ENCODE measurements at places on chromosomes 16 and 17.

DNA sequence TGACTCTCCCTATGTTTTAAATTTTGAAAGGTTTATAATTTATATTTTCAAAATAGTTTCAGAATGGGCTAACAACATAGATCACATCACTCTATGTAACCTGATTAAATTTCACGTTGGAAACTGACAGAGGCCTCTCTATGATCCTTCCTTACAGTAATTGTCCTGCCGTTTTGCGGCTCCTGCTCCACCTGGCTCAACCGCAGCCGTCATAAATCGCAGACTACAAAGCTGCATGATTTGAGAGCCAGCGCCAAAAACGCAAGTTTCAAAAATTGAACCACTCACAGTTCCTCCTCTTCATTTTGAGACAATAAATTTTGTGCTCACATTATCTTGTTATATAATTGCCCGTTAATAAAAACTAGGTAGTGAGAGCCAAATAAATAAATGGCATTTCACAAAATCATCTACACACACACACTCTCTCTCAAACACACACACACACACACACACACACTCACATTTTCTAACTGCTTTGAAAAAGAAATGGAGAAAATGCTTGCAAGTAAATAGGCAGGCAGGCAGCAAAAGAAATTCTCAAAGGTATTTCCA is 263.1 kb upstream of the PSMD7 start:
- no peak for DNase-seq

DNA sequence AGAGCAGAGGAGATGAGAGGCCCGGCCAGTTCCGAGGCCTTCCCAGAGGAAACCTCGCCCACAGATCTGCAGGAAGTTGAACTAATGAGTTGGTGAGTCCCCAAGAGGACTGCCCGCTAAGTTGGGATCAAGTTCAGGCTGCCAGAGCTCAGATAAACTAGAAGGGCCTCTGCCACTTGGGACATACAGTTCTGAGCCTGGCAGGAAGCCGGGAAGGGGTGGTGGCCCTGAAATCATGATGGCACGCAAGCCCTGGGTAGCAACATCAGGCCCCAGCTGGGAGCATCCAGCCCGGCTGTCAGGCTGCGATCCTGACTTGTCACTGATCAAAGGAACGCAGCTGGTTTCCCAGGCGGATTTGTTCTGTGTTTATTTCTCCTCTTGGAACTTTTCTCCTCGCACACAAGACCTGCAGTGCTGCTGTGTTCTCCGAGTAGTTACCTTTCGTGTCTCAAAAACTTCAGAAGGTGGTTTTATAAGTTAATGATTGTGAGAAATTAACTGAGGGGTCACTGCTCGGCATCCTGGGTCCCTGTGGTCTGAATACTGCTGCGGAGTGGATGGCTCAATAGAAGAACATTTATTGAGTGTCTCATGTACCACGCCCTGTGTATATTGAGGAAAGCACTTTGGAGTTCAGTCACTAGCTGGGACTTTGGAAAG is 8.0 kb upstream of the WFDC1 start:
- no peak for DNase-seq

DNA sequence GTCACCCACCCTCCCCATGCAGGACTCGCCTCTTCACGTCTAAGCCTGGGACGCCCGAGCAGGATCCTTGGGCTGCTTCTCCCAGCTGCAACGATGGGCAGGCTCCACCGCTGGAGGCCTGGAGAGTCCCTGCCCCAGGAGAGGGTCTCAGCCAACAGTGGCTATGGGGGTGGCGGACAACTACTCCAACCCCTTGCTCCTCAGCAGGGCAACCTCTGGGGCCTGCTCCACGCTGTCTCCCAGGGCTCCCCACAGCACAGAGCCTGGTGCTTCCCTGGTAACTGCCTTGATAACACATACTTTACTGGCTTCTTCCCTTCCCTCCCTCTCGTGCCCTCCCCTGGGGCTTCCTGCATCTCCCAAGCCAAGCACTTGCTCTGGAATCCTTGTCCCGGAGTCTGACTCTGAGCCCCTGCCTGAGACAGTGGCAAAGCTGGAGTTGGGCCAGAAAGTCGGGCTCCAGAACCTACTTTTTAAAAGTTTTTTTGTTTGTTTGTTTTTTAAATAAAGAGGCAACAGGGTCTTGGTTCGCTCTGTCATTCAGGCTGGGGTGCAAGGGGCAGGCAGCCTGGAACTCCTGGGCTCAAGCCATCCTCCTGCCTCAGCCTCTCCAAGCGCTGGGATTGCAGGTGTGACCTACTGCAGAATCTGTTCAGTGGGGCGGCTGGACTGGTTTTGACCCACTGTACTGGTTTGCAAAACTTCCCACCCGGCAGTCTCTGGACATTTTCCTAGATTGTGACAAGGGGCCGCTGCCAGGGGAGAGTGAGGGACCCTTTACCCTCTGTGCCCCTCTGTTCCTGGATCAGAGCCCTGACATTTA is 99.4 kb downstream of the TNFRSF13B start:
- no peak for DNase-seq

DNA sequence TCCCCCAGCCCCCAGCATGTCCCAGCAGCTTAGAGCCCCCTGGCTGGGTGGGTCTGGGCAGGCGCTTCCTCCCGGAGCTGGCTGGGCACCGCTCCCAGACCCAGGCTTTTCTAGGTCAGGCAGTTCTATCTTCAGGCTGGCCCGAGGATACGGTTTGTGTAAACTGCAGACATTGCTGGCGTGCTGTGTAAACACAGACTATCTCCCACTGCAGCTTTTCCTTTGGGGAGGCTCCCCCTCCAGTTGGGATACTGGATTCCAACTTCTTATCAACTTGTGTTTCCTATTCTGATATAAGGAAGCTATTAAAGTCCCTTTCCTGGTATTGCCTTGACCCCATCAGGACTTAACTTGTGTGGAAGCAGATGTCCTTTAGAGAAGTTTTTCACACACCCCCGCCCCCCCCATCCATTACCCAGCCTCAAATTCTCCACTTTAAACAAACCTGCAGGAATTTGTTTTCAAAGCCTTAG is 18.3 kb upstream of the GNA13 start:
- DNase-seq: peak; percentile 77

- DNase-seq: no peak
These were observed 25.3 kb upstream of the SEC14L1 start for GRCh38 chr17:77115510-77115909.

- DNase-seq: peak; percentile 71
These were observed 192.8 kb downstream of the MAP2K6 start for GRCh38 chr17:69607162-69607834.

DNA sequence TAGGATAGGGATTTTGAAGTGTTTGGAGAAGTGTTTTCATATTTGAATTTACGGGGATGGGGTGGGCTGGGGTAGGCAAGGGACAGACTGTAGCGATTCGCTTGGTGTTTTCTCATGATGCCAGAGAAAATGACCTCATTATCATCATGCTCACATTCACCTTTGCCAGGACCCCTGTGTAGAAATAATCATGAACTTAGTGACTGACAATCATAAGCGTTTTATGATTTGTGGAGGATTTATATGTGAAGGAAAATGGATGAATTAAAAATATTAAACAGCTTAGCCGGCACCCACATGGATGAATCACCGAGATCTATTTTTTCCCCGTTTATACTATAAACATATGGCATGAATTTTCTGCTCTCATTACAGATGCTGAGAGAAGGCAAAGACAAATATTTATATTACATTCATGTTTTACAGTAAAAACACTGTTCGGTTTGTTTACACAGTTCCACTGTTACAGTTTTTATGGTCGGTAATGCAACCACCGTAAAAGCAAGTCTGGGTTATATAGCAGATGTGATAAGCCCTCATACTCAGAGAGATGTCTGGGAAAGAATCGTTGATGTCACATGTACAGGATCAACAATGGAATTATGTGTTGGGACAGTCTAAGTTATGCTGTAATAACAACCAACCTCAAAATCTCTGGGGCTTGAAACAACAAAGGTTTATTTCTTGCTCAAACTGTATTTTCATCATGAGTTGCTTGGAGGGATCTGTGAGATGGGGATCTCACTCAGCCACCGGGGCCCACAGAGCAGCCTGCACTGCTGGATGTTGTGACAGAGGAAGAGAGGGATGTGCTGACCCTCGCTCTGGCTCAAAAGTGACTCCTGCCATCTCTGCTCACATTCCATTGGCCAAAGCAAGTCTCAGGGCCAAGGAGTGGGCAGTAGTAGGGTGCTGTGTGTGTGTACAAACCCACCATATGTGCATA is 85.1 kb downstream of the WWOX start:
- no peak for DNase-seq

- DNase-seq: no peak
These were observed 11.6 kb downstream of the COTL1 start for GRCh38 chr16:84606081-84606875.

- no peak for DNase-seq
These were observed 1376.4 kb downstream of the CDH11 start for GRCh38 chr16:63745456-63745855.

DNA sequence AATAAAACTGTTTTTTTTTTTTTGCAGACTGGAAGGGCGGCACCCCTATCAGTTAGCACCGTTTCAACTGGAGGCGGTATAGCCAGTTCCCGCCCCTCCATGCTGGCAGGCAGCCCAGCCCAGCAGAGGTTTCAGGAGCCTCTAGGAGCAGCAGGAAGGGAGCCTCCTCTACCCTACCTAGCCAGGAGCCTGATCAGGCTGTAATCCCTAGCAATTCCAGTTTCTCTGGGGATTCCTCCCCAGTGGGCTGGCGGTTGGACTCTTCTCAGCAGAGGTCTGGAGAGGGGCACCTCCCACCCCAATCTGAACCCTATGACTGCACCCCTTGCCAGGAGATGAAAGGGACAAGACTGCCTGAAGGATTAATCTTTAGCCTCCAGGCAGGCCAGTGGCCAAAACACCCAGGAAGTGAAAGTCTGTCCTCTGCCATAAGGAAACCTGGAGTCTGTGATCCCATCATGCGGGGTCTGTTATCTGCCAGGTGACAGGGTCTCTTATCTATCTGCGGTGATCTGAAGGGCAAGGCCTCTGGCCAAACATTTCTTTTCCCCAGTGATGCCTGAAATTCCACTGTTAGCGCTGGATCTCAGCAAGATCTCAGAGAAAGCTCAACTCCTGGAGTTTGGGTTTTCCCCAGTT is 4.9 kb upstream of the CDH1 start:
- DNase-seq: peak; percentile 90

GRCh38 chr16:78842950-78843349 is 743.5 kb downstream of the WWOX start:
- DNase-seq: no peak

GRCh38 chr16:81143921-81144471 is 47.8 kb upstream of the GCSH start:
- DNase-seq: peak; percentile 47

DNA sequence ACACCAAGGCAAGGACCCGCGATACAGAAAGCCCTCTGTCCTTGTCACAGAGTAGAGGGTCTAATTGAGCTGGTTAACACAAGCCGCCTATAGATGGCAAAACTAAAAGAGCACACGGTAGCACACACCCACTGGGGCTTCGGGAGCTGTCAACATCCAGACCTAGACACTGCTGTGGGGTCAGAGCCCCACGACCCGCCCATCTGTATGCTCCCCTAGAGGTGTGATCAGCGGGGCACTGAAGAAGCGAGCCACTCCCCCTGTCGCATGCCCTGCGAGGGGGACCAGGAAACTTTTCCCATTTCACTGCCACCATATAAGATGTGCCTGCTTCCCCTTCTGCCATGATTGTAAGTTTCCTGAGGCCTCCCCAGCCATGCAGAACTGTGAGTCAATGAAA is 1255.8 kb upstream of the CDH8 start:
- DNase-seq: no peak

DNA sequence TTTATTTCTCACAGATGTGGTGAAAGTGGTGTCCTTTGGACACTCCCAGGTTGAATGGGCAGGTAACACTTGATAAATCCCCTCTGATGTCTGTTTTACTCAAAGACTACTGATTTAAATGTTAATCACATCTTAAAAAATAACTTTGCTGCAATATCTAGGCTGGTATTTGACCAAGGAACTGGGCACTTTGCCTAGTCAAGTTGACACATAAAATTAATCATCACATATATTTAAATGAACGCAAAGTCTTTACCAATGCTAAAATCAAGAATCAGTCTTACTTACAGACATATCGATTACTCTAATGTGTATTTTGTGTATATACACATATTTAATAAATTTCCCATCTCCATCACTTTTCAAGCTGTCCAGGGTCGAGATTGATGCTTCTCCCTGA is 7.0 kb downstream of the MT2A start:
- DNase-seq: no peak

DNA sequence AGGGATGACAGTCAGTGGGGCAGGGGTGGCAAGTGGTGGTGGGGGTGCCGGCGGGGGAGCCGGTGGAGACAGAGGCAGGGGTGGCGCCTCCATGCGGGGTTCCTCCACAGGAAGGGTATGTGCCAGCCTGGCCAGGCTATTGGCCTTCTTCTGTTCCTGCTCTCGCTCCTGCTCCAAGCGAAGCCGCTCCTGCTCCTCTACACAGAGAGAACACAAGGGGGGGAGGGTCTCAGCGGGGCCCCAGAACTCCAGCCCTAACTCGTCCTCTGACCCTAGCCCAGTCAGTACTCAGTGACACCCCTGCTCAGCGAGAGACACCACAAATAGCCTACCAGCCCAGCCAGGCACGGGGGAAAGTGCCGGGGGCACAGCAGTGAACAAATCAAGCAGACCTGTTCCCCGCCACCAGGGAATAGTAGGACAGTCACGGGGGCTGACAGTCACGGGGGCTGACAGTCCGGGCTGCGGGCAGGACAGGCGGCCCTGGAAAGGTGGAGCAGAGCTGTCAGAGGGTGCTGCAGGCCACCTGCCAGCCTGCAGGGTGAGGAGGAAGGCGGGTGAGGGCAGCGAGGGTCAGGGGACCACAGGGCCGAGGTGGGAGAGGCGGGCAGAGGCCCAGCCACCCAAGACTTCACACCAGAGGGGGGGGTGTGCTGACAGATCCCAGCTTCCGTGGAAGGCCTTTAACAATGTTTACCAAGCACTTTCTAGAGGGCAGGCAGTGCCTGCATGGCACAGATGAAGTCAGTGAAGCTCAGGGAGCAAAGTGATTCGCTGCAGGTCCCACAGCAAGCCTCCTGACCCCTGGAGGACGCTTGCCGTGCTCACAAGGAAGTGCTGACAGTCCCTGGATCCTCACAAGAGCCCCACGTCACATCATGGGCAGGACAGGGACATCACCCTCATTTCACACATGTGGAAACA is 5.3 kb downstream of the MNT start:
- peak; percentile 54 for DNase-seq

- DNase-seq: no peak
These were observed 6.6 kb upstream of the PDP2 start for GRCh38 chr16:66873685-66874055.

DNA sequence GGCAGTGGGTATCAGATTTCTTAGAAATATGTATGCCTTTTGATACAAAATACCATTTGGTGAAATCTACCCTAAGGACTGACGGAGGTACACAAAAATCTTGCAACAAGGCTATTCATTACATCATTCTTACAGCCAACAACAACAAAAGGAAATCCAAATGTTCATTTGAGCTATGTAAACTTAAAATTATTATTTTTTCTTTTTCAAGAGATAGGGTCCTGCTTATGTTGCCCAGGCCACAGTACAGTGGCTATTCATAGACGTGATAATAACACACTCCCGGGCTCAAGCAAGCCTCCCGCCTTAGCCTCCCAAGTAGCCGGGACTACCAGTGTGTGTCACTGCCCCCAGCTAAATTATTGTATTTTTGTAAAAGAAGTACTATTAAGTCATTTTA is 9.0 kb downstream of the SRR start:
- DNase-seq: no peak

GRCh38 chr16:11194913-11195312 is 61.1 kb downstream of the SOCS1 start:
- DNase-seq: no peak

GRCh38 chr17:58371300-58371950 is 19.4 kb upstream of the SUPT4H1 start:
- DNase-seq: no peak

- no peak for DNase-seq
These were observed 2.4 kb downstream of the PDIA2 start for GRCh38 chr16:285146-286055.

- DNase-seq: peak; percentile 73
These were observed 17.5 kb upstream of the MT4 start for GRCh38 chr16:56547120-56547948.

Data from ELF-1 (cell line).